Omental fat pad (tissue), 4 donors: ENCODE measurements at places on chromosomes 16 and 17.

DNA sequence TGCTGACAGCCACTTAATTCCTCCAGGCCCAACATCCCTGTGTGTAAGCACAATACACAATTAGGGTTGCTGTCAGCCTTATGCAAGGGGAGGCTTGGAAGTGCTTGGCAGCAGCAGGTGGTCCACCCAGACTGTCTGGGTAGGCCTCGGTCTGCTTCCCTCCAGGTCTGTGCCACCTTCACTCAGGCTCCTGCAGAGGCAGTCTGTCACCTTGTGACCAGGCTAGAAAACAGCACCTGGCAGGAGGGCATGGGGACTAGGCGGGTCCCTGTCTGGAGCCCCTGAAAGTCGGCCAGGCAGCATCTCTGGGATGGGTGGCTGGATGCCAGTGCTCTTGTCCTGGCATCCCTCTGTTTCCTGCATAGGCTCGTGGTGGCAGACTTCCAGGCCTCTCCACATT lies 578.1 kb downstream of the KCNJ18 start:
- no peak for DNase-seq

- peak; percentile 98 for DNase-seq
Measured at GRCh38 chr17:7836596-7837407, 2.8 kb downstream of the KDM6B start.

- DNase-seq = no peak
Measured at GRCh38 chr17:14792746-14793145, 472.4 kb downstream of the PMP22 start.

DNA sequence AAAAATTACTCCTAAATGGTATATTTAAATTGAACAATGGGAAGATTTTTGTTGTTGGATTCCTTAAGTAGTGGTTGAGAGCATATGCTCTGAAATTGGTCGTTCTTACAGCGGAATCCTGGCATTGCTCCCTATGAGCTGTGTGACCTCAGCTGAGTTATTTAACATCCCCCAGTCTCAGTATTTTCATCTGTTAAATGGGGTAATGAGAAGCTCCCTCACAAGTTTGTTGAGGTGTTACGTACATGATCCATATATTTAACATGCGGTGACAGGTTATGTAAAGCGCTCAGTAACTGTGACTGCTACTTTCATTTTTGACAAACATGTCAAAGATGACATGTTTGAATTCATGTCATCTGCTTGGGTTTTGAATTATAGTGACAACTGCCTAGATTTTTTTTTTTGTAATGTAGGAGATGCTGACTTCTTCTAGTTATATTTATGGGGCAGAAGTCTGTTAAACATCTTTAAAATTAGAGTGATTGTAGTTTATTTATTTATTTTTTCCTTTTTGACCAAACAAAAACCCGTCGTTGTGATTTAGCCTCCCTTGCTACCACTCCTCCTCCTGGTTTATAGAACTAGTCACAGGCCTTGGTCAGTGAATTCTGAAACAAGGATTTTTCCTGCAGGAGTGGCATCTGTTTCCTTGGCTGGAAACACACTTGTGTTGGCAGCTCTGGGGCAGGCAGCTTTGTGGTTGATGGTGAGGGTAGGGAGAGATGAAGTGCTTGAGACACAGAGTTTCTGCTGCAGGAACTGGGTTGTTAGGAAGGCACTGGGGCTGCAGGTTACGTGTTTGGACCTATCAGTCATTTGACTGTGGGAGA lies 268.8 kb downstream of the SNX29 start:
- DNase-seq = no peak

DNA sequence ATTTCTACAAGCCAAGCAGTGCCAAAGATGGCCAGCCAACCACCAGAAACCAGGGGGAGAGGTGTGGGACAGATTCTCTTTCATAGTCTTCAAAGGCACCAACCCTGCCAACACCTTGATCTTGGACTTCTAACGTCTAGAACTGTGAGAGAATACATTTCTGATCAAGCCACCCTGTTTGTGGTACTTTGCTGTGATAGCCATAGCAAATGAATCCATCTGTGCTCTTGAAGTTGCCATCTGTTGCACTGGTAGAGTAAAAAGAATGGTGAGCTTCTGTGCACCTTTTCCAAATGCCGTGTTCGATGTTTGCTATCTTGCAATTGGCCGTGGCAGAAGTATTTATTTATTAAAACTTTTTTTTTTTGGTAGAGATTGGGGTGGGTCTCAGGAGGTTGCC lies 16.7 kb upstream of the ADGRG1 start:
- DNase-seq = no peak

- no peak for DNase-seq
Measured at GRCh38 chr16:80996688-80997138, 10.0 kb downstream of the CMC2 start.

GRCh38 chr17:47099451-47099986 lies 89.6 kb downstream of the CDC27 start:
- no peak for DNase-seq

- no peak for DNase-seq
Measured at GRCh38 chr16:87138738-87139267, 178.4 kb downstream of the C16orf95 start.

GRCh38 chr16:56279132-56279531 lies 87.8 kb downstream of the GNAO1 start:
- no peak for DNase-seq

- DNase-seq = no peak
Measured at GRCh38 chr17:20242271-20242670, 225.1 kb downstream of the LGALS9B start.

DNA sequence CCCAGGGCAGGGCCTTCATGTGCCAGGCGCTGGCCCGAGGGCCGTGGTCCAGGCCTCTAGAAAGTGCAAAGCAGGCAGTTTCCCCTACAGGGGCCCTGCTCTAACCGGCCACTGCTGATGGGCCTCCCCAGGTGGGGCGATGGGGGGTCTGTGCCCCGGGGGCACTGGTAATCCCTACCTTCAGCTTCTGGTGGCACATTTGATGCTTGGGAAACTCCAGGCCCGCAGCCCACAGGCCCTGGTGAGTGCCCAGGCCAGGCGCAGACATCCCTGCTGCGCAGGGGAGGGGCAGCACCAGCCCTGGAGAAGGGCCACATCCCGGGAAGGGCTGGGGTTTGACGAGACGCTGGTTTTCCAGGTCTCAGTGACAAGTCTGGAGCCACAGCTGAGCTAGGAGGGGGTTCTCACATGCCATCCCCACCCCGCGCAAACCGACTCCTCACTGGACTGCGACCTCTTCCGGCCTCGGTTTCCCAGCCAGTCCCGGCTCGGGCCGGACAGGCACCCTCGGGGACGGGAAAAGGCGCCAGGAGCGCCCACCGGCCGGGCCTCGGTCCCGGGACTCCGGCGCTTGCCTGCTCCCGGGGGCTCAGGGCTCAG lies 1.6 kb downstream of the DOC2B start:
- no peak for DNase-seq

DNA sequence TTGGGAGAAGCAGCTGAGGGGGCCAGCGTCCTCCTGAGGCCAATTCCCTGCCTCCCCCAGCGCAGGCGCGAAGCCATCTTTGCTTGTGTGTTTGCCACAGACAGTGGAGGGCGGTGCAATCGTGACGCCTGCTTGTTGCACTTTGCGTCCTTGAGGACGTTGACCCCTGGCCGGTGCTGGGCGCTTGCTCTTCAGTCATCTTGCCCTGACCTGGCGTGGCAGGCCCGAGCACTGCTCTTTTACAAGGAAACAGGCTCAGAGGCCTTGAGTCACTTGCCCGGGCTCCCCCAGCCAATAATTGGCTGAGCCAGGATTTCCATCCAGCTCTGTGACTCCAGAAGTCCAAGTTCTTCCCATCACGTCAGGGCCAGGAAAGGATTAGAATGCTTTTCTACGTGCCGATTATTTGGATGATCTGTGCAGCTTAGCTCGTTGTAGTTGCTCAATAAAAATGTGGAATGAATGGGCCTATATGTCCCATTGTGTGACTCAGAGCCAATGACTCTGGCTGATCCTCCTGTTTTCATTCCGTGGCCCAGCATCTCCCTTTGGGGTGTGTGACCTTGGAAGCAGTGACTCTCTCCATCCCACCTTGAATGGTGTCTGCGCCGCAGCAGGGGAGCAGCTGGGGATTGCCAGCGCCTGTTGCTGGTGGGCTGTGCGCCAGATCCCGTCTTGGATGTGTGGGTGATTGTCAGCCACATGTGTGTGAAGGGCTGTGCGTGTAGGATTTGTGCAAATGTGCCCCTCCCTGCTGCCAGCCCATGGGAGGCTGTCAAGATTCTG lies 214.1 kb downstream of the SEC14L1 start:
- no peak for DNase-seq

GRCh38 chr17:36721560-36722120 lies 120.3 kb downstream of the MRM1 start:
- DNase-seq = no peak

GRCh38 chr16:69559164-69559563 lies 6.6 kb upstream of the NFAT5 start:
- DNase-seq = no peak

DNA sequence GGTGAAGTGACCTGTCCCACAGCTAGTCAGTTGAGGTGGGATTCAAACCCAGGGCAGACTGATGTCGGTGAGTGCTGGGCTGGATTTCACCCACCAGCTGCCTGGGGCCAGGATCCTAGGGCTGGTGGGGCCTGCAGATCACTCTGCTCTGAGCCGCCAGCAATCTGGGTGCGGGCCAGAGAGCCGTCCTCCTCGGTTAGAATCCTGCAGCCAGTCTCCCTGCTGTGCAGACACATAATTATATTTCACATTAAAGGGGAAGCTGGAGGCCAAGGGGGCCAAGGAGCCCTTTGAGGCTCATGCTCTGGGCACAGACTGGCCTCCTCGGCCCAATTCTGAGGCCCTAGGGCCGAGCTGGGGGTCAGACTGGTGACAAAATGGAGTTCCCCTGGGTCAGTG lies 996 bp upstream of the KCNJ12 start:
- DNase-seq = no peak

- no peak for DNase-seq
Measured at GRCh38 chr17:76451506-76451905, 1.4 kb downstream of the UBE2O start.

- no peak for DNase-seq
Measured at GRCh38 chr17:76868669-76869495, 678 bp downstream of the MGAT5B start.

- DNase-seq = no peak
Measured at GRCh38 chr17:58615768-58616659, 75.8 kb downstream of the TEX14 start.
